Activated CD4-positive, alpha-beta T cell treated with anti-CD3 and anti-CD28 coated beads, Interleukin-2, Interleukin-6, amounts not matched to agents 100 ng/mL and 50 ng/mL, durations not matched to agents 16 hours and 8 hours (primary cell): ENCODE measurements at places on chromosomes 4 and X.

GRCh38 chrX:18886005-18886343 is 97.9 kb downstream of the PHKA2 start:
- DNase-seq: no peak

DNA sequence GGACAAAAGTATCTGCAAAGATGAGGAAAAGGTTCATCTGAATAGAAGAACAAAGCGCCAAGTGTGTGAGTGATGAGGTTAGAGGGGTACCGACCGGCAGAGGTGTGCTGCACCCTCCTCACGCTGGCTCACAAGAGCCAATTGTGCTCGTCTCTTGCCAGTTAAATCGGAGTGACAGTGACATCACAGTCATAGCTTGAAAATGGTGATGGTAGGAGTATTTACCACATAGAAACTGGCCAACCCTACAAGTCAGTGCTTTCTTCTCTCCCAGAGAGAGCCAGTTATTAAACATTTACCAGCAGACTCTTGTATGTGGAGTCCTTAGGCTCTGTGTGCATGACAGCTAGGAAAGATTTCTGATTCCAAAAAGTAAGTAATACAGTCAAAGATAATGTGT is 32.4 kb downstream of the CLDN22 start:
- DNase-seq: no peak

GRCh38 chr4:8181119-8181518 is 18.0 kb upstream of the SH3TC1 start:
- no peak for DNase-seq

DNA sequence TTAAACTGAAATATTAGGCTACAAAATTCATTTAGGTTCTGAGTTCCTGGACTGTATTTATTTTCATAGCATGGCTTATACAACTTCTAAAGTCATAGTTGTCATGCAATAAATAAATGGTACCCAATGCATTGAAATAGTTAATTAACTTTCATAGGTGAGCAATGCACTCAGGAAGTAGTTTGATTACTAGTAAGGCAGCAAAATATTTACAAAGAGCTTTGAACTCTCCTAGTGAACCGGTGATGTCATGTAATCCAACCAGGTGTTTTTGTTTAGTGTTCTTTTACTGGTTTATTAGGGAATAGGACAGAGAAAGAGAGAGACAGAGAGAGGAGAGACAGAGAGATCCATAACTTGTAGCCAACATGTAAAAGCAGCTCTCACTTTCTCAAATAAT is 228.6 kb upstream of the CTSO start:
- DNase-seq: no peak

DNA sequence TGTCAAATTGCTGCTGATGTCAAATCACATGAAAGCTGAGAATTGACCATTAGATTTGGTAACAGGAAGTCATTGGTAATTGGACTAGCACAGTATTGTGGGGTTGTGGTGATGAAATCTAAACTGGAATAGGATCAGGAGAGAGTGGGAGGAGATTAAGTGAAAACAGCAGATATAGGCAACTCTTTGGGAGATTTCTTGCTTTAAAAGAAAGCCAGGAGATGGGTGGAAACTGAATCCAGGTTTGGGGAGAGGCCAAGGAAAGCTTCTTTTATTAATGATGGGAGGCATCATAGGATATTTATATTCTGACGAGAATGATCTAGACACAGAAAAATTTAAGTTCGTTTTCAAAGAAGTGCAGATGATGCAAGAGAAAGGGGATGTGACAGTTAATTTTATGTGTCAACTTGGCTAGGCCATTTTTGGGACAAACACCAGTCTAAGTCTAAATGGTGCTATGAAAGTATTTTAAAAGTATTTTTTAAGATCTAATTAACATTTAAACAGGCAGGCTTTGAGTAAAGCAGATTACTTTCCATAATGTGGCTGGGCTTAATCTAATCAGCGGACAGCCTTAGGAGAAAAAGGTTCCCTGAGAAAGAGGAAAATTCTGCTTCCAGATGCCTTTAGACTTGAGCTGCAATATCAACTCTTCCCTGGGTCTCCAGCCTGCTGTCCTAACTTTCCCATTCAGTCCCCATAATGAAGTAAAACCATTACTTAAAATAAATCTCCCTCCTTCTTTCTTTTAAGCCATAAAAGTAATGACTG is 24.7 kb downstream of the SEC24D start:
- DNase-seq: no peak
